WTC11 (cell line): ENCODE measurements at places on chromosomes 3 and 15.

DNA sequence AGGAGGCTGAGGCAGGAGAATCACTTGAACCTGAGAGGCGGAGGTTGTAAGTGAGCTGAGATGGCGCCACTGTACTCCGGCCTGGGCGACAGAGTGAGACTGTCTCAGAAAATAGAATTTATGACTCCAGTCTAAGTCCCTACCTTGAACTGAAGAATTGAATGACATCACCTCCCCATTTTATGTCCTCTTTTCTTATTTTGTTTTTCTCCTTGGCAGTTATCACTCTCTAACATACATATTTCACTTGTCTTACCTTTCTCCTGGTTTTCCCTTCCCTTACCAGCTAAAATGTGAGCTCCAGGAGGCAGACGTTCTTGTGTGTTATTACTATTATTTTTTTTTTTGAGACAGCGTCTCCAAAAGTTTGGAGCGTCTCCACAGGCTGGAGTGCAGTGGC lies 7.6 kb downstream of the TATDN2 start:
- DNase-seq, result no peak

- DNase-seq, result no peak
Measured at GRCh38 chr3:125125821-125126245, 70.0 kb upstream of the HEG1 start.

- no peak for DNase-seq
Measured at GRCh38 chr3:45545476-45545875, 49.1 kb upstream of the LIMD1 start.

DNA sequence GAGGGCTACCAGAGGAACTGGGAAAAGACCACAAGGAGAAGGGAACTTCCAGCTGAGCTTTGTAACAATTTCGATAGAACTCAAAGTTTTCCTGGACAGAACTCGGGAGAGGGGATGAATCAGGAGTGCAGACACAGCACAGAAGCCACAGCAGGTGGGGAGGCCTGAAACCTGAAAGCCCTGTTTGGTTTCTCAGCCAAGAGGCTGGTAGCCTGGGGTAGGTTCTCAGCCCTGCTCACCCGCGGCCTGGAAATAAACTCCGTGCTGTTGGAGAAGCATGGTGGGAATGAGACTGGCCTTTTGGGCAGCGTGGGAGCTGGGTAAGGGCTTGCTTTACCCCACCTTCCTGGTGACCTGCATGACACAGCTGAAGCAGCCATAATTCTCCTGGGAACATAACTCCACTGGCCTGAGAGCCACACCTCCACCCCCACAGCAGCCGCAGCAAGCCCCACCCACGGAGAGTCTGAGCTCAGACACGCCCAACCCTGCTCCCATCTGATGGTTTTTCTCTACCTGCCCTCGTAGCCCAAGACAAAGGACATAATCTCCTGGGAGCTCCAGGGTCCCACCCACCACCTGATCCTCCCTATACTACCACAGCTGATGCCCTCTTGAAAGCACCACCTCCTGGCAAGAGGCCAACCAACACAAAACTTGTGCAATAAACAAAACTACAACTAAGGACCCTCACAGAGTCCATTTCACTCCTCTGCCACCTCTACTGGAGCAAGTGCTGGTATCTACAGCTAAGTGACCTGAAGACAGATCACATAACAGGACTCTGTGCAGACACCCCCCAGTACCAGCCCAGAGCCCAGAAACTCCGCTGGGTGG lies 52.5 kb upstream of the CHRM5 start:
- DNase-seq, result peak; percentile 28

- no peak for DNase-seq
Measured at GRCh38 chr15:66356077-66356358, 467 bp downstream of the TIPIN start.

DNA sequence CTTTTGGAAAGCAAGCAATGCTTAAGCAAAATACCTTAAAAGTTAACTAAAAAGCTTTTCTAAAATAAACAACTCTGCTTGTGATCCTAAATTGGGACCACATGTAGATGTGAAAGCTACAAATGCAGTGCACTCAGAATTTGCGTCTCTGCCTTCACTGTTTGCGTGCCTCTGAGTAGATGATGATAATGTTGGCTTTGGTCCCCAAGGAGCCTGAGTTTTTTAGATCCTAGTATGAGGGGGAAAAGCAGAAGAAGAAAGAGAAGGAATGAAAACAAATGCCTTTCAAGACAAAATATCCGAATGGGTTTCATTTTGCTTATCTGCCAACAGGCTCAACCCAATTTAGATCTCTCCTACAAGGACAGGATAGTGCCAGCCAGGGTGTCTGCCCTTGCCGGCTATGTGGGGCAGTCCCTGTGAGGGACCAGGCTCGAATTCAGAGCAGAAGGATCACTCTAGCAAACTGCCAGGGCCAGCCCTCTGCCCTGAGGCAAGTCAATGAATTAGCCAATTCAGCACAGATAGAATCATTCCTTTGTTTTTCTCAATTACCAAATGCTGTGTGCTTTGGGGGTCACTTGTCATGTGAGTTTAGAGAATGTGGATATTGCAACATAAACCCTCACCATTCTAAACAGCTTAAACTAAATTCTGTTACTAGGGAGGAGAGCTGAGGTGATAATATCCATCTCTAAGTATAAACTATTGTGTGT lies 28.5 kb downstream of the SCG5 start:
- DNase-seq, result no peak

GRCh38 chr3:64650096-64650622 lies 37.6 kb downstream of the ADAMTS9 start:
- no peak for DNase-seq

- DNase-seq, result no peak
Measured at GRCh38 chr3:186940967-186941366, 10.6 kb downstream of the ST6GAL1 start.

DNA sequence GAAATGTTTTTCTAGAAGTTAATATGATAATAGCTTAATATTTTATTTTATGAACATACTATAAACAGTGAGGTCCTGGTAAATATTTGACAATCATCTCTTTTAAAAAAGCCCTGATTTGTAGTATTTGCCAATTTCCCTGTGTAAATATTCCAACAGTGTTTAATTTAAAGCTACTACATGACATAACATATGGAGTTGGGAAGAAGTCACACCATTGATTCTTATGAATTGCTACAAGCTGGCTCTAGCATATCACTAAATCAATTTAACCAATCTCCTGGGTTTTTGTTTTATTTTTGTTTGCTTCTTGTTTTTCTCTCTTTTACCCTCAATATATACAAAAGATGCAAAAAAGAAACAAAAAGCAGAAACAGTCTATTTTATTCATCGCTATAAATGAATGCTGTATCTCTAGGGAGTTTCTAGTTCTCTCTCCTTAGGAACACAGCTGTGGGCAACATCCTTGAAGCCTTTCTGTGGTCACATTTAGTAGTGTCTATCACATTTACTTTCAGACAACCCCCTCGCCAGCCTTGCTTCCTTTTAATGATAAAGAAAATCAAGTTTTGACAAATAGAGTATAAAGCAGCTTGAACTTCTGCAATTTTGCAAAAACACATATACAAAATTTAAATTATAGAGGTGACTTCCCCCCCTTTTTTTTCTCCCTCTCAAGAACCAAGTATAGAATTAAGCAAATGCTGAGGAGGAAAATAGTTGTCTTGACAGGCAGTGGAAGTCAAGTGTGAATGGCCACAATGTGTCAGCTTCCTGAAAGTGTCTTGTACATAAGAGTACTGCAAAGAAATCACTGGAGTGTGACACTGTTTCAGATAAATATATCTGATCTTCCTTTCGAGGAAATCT lies 21.4 kb downstream of the CCR1 start:
- DNase-seq, result no peak

- no peak for DNase-seq
Measured at GRCh38 chr3:58202917-58203360, 7.8 kb downstream of the DNASE1L3 start.

DNA sequence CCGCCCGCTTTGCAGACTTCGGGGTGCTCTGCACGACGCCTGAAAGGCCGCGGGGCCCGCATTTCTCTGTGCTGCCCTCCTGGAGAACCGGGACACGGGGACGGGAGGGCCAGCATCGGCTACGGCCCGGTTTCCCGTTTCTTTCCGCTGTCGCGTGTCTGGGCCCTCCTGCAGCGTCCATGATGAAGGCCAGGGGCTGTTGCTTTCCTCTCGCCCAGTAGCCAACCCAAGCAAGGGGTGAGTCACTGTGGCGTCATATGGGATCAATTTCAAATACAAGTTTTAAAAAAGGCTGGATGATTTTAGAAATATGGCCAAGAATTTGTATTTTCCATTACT lies 435 bp downstream of the SLC35G2 start:
- peak; percentile 35 for DNase-seq
